NCI-H226 (cell line): ENCODE measurements at places on chromosomes 5 and 9.
A peak's percentile ranks its signal among the peaks of the same experiment; 100 is the strongest.

GRCh38 chr5:158064334-158065123, 205.6 kb upstream of the CLINT1 start:
- no peak for DNase-seq

DNA sequence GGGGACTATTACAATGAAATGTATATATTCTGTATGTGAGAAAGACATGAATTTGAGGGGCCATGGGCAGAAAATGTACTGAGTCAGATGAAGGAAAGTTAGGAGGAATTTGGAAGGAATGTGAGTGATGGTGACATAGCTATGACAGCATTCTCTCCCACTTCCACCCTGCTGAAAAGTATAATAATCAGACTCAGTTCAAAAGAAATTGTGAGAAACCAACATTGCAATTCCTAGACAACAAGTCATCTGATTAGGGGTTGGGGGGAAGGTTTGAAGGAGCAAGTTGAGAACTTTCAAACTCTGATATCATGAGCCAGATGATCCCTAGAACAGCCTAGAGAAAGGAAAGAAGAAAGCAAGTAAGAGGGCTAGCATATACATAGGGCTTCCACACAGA, 370.6 kb downstream of the DMRTA1 start:
- DNase-seq: peak; percentile 59

GRCh38 chr9:15299374-15299939, 7.6 kb downstream of the TTC39B start:
- no peak for DNase-seq

- DNase-seq: no peak
Measured at GRCh38 chr5:40754381-40755092, 1.2 kb downstream of the TTC33 start.

- DNase-seq: no peak
Measured at GRCh38 chr9:37776328-37776727, 8.5 kb downstream of the EXOSC3 start.
